NCI-H187 (cell line): ENCODE measurements at places on chromosomes 1 and 21.
A peak's percentile ranks its signal among the peaks of the same experiment; 100 is the strongest.

GRCh38 chr1:207822124-207822601 is 70.3 kb downstream of the CD46 start:
- no peak for DNase-seq

- no peak for DNase-seq
These were observed 187.1 kb upstream of the COA6 start for GRCh38 chr1:234186037-234186688.

GRCh38 chr1:115458426-115459114 is 120.5 kb upstream of the NGF start:
- DNase-seq: no peak

GRCh38 chr1:11967028-11967547 is 13.2 kb upstream of the MFN2 start:
- peak; percentile 14 for DNase-seq

GRCh38 chr21:34582506-34583150 is 32.3 kb downstream of the RCAN1 start:
- peak; percentile 42 for DNase-seq

GRCh38 chr1:7703321-7704213 is 67.5 kb upstream of the VAMP3 start:
- DNase-seq: no peak

DNA sequence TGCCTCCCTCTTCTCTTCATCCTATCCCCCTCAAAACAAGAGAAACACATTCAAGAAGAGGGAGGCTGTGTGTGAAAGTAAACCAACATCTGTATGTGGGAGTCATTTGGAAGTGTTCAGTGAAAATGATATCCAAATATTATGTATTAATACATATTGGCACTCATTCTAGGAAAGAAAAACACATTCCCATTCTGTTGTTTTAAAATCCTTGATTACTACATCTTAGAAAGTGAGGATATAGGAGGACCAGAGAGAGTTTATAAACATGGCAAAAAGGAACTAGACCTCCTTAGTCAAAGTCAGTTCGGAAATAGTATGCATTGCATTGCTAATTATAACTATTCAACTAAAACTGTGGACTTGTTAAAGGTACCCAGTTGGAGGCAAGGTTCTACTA is 786.6 kb downstream of the ADGRL2 start:
- DNase-seq: no peak

- DNase-seq: no peak
These were observed 95.0 kb downstream of the VWA5B1 start for GRCh38 chr1:20385630-20386029.

- DNase-seq: no peak
These were observed 3.9 kb upstream of the PCNX2 start for GRCh38 chr1:233299450-233299849.

GRCh38 chr1:211126622-211127021 is 7.3 kb downstream of the KCNH1 start:
- DNase-seq: no peak

- DNase-seq: no peak
These were observed 378 bp downstream of the ANKRD65 start for GRCh38 chr1:1420654-1421141.

DNA sequence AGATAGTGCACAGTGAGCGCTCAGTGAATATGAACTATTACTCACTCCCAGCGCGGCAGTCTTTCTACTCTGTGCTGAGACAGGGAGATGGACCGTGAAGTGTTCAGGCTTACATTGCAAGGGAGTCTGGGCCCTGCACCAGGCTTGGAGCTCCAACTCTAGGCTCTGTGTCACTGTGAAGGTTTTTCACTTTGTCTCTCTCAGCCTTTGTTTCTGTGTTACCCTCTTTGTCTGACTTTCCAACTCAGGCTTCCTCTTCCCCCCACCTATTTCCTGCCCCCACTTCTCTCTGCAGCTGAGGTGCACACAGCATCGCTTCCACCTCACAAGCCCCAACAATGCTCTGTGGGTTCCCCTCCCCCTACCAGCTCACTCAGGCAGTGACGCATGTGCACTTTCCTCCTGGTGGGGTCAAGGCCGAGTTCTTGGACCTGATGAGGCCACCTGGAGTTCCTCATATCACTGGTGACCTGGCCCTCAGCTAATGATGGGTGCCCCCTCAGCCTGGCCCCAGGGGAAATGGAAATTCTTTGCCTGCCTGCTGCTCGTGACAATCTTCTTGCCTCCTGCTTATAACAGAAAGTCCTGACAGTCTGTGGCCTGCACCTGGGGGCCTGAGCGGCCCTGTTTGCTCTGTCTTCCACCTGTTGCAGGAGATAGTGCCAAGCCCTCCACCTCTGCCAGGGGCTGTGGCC is 1.1 kb upstream of the LCK start:
- DNase-seq: no peak

DNA sequence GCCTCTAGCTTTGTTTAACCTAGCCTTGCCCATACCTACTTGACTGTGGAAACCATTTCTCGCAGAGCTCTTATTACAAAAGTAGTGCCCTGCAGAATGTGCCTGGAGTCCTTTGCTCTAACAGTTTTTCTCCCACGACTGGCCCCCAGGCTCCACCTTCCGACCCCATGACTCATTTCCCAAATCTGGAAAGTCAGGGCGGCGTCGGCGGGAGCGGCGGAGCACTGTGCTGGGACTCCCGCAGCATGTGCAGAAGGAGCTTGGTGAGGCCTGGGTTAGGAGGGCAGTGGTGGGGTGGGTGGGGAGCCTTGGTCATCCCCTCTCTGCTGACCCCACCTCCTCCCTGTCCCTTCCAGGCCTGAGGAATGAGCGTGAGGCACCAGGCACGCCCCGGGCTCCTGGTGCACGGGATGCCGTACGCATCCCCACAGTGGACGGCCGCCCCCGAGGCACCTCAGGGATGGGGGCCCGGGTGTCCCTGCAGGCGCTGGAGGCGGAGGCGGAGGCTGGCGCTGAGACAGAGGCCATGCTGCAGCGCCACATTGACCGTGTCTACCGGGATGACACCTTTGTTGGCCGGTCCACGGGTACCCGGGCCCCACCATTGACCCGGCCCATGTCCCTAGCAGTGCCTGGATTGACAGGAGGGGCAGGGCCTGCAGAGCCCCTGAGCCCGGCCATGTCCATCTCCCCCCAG is 47.5 kb downstream of the YARS1 start:
- no peak for DNase-seq

DNA sequence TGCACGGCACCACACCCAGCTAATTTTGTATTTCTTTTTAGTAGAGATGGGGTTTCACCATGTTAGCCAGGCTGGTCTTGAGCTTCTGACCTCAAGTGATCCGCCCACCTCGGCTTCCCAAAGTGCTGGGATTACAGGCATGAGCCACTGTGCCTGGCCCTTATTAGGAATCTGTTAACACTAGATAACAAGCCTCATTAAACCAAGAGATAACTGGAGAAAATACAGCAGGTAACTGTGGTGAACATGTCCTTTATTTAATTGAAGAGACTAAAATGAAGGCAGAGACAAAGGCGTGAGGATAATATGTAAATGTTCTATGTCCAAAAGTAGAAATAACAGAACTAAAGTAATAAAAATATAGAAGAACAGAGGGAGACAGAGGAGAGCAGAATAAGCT is 71.8 kb upstream of the DNAJC6 start:
- no peak for DNase-seq

DNA sequence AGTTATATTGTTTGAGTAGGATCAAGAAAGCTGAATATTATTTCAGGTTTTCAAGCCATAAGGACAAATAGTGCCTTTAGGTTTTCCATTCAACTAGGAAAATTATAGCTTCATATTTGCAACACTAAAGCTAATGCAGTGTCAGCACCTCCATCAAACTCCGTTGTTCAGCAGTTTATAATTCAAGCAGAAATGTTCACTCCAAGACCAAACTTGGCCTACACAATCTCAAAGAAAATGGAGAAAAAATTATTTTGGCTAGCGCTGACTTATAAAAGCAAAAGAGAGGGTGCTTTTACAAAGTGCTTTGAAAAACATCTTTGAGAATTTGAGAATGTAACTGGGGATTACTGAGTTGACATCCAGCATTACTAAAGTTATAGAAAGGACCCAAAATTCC is 1.4 kb downstream of the SPAG17 start:
- no peak for DNase-seq

GRCh38 chr1:70517444-70517843 is 106.4 kb downstream of the CTH start:
- DNase-seq: no peak

DNA sequence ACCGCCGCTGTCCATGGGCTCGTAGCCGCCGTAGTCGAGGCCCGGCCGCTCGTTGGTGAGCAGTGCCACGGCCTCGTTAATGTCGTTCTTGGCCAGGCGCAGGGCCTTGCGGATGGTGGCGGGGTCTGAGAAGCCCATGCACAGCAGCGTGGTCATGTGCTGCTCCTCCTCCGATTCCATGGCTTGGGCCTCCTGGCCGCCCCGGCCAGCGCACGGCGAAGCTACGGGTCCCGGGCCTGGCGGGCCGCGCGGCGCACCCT is 300 bp downstream of the USP24 start:
- no peak for DNase-seq

DNA sequence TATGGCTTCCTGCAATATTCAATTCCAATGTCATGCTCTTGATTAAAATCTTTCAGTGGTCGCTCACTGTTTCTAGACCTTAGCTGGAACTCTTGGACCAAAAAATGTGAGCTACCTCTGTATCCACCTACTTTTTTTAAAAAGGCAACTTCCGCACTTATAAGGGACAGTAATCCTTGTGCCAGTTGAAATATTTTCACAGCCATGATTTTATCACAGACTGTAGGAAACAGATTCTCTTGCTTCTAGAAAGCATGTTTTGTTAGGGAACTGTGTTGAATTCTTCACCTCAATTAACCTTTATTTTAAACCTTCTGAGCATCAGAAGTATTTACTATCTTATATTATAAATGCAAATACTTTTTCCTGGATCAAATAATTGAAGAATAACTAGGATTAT is 296.0 kb upstream of the ST6GALNAC5 start:
- DNase-seq: no peak

DNA sequence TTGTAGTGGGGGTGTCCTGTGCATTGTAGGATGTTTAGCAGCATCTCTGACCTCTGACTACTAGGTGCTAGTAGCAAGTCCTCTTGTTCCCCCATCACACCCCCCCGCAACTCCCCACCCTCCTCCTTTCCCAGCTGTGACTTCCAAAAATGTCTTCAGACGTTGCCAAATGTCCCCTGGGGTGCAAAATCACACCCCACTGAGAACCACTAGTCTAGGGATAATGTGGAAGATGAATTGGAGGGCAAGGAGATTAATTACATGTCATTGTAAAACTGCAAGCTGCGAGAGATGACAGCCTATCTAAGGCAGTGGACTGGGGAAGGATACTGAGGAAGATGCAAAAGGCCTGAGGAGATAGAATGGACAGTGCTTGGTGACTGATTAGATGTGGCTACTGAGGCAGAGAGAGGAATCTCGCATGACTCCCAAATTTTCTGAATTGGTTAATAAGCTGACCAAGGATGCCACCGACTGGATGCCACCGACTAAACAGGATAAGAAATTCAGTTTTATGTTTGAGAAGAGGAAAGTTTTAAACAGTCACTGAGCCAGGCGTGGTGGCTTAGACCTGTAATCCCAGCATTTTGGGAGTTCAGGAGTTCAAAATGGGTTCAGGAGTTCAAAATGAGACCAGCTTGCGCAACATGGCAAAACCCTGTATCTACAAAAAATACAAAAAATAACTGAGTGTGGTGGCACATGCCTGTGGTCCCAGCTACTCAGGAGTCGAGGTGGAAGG is 3.1 kb upstream of the JAK1 start:
- DNase-seq: no peak

- no peak for DNase-seq
These were observed 138.9 kb upstream of the VAMP3 start for GRCh38 chr1:7632176-7632575.

DNA sequence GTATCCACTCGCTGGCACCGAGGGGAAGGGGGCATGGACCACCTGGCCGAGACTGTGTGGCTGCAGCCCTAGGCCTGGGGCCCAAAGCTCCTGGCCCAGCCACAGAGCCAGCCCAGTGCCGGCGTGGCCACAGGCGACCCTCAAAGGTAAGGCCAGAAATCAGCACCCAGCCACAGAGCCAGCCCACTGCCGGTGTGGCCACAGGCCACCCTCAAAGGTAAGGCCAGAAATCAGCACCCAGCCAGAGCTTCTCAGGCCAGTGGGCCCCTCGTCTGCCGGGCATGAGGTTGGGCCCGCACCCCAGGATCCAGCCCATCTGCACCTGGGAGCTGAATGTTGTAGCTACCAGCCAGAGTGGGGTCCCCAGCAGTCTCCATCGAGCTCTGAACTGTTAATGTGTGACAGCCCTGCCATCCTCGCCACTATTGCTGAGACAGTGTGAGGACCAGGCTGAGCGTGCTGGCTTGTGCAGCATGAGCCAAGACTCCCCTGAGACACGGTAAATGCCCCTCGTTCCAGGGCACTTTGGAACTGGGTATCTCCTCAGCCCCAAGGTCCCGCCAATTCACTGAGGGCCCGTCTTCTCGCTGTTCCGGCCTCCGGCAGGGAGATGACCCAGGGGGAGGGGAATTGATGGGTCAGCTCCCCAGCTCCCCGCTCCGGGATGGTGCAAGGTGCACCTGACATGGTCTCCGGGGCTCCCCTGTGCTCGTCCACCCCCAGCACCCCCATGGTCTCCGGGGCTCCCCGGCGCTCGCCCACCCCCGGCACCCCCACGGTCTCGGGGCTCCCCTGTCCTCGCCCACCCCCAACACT is 4.7 kb upstream of the FTCD start:
- DNase-seq: no peak

GRCh38 chr21:44357064-44357837 is 3.8 kb downstream of the TRPM2 start:
- no peak for DNase-seq

DNA sequence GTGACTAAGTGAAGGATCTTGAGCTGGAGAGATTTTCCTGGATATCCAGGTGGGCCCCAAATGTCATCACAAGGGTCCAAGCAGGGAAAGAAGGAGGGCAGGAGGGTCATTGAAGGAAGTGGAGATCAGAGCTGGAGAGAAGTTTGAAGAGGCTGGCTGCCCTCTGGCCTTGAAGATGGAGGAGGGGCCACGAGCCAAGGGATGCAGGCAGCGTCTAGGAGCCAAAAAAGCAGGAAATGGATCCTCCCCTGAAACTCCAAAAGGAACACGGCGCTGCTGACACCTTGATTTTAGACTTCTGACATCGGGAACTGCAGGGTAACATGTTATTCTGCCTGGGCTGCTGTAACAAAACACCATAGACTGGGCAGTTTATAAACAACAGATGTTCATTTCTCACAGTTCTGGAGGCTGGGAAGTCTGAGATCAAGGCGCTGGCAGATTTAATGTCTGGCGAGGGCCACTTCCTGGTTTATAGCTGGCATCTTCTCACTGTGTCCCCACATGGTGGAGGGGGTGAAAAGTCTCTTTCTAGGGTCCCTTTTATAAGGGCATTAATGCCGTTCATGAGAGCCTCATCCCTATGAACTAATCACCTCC is 28.8 kb upstream of the ZBTB21 start:
- DNase-seq: no peak
